ENCODE measurements at places on chromosomes 16 and 17. TPM values are rescaled to one million over a fixed set of nuclear protein-coding genes. Genes with fewer than 3 reads are reported as not detected.

ADGRG3 gene
- not detected for total RNA-seq

MYH2 gene
- total RNA-seq: not detected

DNAI2 gene
- not detected for total RNA-seq

SPNS2 gene
- 0.13 TPM for total RNA-seq

TMEM235 gene
- total RNA-seq: not detected

SLC35G6 gene
- not detected for total RNA-seq

RDM1 gene
- total RNA-seq: not detected

CES3 gene
- 0.39 TPM for total RNA-seq

KCNH4 gene
- not detected for total RNA-seq

ASB16 gene
- 0.33 TPM for total RNA-seq

CHST4 gene
- not detected for total RNA-seq

GNGT2 gene
- not detected for total RNA-seq

CCL4L2 gene
- total RNA-seq: not detected

MAP3K3 gene
- total RNA-seq: 43.8 TPM

ASPHD1 gene
- total RNA-seq: 12.8 TPM

PTGES3L gene
- 0.23 TPM for total RNA-seq

KCNH6 gene
- total RNA-seq: not detected

KRTAP9-1 gene
- not detected for total RNA-seq

GH1 gene
- total RNA-seq: not detected

IL32 gene
- 6.3 TPM for total RNA-seq

Measured in smooth muscle cell of the pulmonary artery (primary cell).